ENCODE measurements at places on chromosomes 7 and 10.

DNA sequence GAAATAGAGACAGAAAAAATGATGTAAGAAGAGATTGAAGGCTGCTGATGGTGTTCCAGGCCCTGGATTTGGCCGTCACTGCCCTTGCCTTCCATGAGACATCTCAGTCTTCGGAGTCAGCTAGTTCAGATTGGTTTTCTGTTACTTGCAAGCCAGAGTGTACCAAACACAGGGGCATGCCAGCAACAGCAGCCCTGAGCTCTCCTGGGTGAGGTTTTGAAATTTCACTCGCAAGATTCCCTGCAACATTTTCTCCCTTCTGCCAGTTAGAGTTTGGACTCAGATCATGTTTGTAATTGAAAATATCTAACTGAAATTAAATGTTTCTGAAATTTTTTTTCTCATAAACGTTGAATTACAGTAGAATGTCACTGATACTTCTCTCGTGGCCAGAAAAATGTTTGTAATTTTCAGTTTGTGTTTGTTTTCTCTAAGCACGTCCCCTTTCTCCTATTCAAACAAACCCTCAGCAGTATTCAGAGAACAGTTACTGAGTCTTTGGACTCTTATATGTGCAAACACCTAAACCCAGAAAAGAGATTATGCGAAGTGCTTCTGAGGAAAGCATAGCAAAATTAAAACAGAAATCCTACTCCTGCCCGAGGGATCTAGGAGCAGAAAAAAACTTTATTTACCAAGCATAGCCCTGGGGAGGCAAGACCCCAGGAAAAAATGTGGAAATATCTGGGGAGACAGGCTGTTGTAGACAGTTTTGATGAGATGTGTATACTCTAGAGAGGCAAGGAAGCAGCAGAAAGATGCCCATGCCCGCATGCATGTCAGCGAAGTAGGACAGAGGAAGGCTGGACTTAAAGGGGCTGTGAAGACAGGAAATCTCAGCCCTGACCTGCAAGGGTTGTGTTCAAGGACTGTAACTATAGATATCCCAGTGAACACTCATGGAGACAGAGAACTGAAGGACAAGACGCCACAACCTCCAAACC is 43.0 kb upstream of the NAMPT start:
- no peak for DNase-seq

DNA sequence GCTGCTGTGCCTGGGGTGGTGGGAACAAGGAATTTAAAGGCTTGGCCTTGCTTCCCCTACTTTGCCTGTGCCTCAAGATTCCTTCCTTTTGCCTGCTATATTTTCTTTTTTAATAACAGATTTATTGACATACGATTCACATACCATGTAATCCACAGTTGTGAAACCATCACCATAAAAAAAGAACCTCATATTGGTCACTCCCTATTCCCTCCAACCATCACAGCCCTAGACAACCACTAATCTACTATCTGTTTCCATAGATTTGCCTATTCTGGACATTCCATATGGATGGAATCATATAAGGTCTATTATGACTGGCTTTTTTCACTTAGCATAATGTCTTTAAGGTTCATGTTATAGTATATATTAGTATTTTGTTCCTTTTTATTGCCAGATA is 59.3 kb upstream of the TRIM8 start:
- DNase-seq = no peak

DNA sequence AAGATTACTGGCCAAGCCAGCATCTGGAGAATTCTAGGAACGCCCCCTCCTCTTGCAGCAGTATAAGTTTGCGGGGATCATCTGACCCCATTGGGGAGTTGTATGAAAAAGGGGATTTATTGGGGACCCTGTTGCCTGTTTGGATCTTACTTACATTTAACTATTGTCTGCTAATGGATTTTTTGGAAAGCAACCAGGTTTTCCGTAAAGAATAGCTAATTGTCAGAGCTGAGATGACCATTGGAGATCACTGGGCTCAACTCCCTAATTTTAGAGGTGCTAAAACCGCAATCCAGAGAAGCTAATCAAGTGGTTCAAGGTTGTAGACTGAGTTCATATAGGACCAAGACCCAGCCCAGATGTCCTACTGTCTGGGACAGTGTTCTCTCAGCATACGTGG is 38.8 kb downstream of the HTRA1 start:
- DNase-seq = no peak

DNA sequence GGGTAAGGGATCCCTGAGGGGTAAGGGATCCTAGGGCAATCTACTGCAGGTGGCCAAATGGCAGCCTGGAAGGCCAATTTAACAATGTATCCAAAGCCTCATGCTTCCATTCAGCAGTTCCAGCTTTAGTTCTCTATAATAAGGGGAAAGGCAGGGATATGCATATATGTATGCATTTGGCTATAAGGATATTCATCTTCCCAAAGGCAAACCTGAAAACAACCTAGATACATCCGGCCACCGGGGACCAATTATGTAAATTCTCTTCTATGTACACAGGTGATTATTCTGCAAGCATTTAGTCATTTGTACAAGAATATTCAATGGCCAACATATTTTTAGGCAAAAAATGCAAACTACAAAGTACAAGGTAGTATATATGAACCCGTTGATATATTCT is 26.7 kb downstream of the PSAP start:
- no peak for DNase-seq

DNA sequence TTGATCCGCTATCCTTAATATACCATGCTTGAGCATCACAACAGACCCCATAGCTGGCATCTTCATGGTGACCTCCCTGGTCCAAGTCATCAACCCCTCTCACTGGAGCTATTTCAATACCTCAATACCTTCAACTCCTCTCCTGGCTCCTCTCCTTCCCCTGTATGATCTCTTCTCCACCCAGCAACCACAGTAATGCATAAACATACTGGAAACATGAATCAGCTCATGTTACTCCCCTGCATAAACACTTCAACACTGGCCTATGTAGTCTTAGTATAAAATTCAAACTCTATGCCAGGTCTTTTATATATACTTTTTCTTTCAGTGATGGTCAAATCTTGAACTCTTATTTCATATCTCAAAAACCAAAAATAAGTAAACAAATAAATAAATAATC is 31.8 kb upstream of the TMEM273 start:
- DNase-seq = no peak

- DNase-seq = peak; percentile 31
Measured at GRCh38 chr10:28677888-28678686, 766 bp downstream of the BAMBI start.

GRCh38 chr7:126303926-126304325 is 948.8 kb downstream of the GRM8 start:
- DNase-seq = no peak

GRCh38 chr10:28676968-28677887 is at the start of gene BAMBI:
TSS of gene BAMBI (plus strand) at chr10:28677521. CDS start at chr10:28677898, 377 bp downstream.
- DNase-seq = peak; percentile 95

- DNase-seq = no peak
Measured at GRCh38 chr10:35413985-35414861, 77.9 kb downstream of the CCNY start.

GRCh38 chr10:58661336-58661735 is 148.7 kb downstream of the BICC1 start:
- DNase-seq = no peak

- DNase-seq = no peak
Measured at GRCh38 chr7:43692582-43693373, 36.5 kb downstream of the COA1 start.

DNA sequence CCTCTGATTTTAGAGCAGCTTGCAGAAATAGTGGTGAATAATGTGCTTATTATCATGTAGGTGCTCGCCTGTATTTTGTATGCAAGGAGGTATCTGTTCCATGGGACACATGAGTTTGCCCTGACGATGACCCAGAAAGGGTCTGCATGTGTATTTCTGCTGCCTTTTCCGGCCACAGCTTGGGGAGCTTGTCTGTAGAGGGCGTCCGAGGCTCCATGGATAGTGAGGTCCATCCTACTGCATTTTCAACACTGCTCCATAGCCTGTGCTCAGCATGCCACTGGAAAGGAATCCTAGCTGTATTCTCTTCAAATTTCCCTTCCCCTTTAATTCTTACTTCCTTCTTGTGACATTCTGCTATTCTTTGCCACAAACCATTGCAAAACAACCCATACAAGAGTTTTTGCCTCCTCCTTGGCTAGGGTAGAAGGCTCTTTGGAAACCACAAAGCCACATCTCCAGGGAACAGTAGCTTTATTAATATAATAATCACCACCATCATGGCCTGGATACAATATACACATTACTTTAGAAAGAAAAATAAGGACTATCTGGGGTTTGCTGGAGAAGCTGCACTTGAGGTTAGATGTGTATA is 127.7 kb downstream of the DYNC1I1 start:
- DNase-seq = no peak

DNA sequence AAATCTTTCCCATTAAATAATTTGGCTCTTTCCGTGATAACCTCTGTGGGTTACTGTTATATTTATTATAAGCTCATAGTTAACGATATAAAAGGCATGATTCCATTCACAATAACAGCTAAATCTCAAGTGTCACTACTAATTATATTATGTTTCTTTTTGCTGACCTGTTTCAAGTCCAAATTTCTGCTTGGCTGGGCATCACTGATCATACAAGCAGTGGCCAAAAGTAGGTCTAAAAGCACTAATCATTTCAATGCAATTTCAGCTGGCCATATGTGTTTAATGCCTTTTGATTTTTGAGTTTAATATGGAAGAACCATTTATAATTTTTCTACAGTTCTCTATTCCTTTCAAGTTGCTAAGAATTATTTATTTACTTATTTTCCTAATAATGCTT is 110.7 kb downstream of the SEMA3A start:
- DNase-seq = no peak

DNA sequence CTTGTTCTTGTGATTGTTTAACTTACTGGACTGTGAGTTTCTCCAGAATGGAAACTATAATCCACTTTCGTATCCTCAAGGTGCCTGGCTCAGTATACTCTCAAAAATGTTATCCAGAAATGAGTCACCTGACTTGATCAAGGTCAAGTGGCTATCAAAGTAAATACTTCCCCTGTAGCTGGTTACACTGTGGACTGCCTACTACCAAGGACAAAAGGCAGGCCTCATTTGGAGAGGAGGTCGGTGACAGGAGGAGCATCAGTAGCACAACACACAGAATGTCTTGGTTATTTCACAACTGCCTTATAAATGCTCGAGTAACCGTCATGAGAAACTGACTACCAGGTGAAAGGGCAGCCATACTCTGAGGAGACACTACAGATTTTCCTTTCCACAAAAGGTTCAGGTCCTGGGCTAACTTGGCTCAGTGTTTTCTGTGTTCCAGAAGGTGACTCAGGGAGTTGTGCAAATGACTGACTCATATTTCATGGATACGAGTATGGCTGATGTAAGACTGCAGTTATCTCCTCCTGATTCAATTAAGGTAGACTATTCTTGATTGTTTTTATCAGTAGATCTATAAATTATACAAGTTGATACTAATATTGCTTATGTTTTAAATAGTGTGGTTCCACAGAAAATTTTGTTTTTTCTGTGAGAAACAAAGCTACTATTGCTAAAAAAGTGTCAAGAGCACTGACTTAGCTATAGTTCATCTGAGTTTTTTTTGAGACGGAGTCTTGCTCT is 4.2 kb upstream of the CCNY start:
- no peak for DNase-seq

GRCh38 chr7:140684066-140684950 is 11.6 kb downstream of the ADCK2 start:
- DNase-seq = no peak

DNA sequence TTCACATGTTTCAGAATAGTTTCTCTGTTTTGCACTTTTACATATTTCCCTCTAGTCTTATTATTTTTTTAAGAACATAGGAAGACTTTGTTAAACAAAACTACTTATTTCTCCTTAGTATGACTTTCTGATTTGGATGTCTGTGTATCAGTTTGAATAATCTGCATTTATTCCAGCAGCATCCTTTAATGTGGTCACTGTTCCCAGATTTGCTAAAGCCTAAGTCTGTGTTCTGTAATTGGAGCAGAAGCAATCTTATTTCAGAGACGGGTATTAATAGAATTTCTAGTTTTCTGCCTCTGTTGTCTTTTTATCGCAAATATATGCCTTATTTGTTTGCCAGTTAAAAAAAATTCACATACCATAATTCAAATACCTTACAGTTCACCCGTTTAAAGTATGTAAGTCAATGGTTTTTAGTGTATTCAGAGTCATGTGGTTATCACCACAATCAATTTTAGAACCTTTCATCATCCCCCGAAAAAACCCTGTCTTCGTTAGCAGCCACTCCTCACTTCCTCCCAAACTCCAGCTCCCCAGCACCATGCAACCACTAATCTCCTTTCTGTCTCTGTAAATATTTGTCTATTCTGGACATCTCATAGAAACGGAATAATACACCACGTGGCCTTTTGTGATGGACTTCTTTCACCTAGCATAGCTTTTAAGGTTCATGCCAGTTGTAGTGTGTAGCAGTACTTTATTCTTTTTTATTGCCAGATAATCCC is 58.7 kb downstream of the INPP5F start:
- DNase-seq = no peak

DNA sequence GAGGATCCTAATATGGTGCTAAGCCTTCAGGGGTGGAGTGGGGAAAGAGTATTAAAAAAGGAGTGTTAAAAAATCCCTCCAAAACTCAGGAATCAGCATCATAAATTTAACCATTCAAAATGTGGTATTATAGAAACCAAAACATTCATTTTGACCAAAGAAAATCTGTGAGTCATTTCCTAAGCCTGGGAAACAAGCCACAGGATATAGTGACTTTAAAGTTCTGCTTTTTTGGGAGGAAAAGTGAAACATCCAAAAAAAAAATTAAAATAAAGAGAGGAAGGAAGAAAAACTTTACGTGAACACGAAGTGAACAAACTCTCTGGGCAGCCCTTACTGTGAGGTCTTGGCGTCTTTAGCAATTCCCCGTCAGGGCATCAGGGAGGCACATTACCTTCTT is 74.0 kb upstream of the GSDME start:
- no peak for DNase-seq

DNA sequence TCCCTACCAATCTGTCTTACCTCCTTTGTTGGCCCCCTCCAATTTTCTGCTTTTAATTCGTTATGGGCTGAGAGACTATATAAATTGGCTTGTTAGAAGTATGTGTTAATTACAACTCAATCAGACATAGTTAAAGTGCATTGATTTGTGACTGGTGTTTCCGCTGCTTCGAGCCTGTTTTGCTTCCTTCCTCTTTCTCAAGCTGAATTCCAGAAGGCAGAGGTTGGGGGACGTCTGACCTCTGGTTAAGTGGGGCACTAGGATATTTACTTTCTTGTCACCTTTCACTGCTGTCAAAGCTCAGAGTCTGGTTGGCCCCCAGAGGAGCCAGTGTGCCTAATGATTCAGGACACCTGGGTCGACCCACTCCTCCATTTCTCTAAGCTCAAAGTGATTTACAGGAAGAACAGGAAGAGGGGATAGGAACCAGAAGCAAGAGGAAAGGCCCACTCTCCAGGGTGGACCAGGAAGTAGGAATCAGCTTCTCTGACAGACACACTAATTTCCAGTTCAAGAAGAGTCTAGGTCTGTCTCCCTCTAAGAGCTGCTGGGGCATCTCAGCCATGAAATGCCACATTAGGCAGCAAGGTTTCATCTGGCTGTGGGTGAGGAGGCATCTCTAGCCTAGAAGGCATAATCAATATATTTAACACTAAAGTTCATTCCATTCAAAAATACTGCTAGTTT is 397.2 kb upstream of the NPVF start:
- no peak for DNase-seq
